ENCODE measurements at places on chromosomes 1 and 21.

- no peak for DNase-seq
Observed at GRCh38 chr1:58251430-58252073, 295.0 kb downstream of the OMA1 start.

DNA sequence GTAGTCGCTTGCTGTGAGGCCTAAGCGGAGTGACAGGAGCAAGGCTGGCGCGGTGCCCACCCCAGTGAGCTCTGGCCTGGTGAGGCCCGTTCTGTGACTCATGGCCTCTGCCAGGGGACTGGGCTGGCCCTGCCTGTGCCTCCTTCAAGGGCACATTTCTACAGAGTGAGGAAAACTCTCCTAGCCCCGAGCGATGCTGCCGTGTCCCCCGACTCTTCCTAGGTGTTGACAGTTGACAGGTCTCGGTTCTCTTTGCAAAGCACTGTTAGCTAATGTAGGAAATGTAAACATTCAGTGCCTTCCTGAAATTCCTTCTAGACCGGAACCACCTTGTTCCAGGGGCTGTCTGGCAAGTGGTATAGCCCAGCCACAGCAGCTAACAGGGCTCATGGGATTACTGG is 43.9 kb downstream of the ABCG1 start:
- peak; percentile 53 for DNase-seq

DNA sequence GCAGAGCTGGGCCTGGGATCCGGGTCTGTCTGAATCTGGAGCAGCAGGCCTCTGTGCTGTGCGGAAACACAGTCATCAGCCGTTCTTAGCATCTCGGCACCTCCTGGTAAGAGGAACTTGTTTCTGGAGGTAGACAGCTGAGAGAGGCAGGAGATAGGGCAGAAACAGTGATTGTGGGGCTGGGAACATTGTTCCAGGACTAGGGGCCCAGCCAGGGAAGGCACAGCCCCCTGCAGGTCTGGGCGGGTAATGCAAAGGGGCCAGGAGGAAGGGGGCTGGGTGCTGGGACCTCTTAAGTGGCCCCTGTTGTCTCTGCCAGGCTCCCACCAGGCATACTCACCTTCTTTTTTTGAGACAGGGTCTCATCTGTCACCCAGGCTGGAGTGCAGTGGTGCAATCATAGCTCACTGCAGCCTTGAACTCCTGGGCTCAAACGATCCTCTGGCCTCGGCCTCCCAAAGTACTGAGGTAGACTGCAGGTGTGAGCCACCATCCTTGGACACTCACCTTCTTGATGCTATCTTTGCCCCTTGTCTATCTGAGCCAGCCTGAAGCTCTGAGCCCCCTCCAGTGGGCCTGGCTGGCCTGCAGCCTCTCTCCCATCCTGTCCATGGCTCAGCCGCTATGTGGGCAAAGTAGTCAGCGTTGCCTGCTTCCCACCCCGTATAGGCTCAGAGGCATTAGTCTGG is 134.3 kb upstream of the ZBTB40 start:
- DNase-seq: peak; percentile 25

DNA sequence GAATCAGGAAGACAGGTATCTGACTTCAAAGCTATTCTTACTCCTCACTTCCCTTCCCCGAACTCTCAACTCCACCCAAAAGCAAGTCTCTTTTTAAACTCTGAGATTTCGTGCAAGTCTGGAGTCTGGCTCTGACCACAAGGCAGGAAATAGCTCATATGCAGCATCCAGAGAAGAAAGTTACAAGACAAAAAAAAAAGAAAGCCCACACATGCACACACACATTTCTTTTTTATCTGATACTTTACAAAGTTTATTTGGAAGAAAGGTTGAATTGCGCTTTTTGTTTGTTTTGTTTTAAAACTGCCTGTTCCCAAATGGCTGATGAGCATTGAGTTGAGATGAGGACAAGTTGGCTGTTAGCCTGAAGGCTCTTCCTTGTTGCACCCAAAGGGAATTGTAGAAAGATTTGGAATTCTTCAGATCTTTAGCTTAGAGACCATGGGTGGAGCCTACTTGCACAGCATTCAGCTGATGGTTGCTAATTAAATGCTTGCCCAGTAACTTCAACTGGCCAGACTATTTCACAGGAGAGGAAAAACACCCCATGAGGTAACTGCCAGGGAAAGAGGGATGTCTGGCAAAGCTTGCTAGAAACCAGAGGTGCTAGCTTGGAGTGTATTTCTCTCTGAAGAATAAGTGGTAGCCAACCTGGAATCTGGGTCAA is 490.3 kb downstream of the TTLL7 start:
- DNase-seq: peak; percentile 95

DNA sequence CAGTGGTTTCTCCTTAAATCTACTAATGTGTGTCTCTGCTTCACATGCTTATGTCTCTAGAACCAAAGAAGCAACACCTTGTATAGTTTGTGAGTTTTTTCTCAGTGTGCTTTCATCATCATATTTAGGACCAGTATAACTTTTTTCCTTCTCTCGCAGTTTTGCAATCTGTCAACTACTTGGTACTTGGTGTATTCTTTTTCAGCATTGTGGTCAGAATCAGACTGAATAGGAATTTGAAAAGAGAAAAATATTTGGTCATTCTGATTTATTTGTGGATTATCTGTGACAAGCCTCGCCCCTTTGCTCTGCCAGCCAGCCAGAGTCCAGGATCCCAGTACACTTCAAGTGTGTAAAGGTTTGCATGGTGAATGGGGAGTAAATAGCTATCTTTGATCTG is 122.3 kb downstream of the C1orf21 start:
- peak; percentile 19 for DNase-seq

GRCh38 chr1:206554701-206555472 is 47.6 kb downstream of the RASSF5 start:
- DNase-seq: no peak

- DNase-seq: no peak
Observed at GRCh38 chr1:230283678-230284077, 142.5 kb downstream of the PGBD5 start.

DNA sequence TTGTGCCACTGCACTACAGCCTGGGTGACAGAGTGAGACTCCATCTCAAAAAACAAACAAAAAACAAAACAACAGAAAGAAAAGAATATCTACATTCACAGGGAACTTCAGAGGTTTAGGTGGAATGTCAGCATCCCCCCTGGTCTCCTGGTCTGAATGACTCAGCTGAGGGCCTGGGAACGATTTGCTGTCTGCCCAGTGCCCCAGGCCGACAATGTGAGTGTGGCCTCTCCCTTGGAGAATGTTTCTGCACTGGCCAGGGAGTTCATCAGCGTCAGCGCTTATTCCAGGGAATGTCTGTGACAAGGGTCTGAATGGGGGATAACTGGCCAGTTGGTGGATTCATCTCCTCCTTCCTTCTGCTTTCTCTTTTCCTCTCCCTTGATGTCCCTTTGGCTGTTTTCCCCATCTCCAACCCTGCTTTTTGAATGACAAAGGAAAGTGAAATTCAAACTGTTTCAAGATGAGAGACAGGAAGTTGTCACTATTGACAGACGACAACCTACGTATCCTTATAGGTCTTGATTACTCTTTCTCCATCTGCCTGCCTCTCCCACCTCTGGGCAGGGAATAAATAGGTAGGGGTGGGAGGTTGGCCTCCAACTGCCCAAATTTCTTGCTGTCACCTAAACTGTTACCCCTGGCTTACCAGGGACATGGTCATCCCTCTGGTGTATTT is 213.1 kb downstream of the HHAT start:
- no peak for DNase-seq

- DNase-seq: no peak
Observed at GRCh38 chr1:229792012-229792975, 166.2 kb downstream of the URB2 start.

DNA sequence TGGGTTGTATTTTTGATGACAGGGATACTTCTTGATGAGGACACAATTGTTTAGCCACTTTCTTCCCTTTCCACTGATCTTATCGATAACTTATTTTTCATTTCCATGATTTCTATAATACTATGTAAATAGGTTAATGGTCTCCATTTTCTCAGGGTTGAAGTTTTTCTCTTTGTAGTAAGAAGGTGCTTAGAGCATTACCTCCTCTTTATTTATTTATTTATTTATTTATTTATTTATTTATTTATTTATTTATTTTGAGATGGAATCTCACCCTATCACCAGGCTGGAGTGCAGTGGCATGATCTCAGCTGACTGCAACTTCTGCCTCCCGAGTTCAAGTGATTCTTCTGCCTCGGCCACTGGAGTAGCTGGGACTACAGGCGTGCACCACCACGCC is 70.4 kb downstream of the UBE4B start:
- DNase-seq: no peak

- DNase-seq: peak; percentile 69
Observed at GRCh38 chr1:235675152-235675890, 25.7 kb upstream of the GNG4 start.

- DNase-seq: no peak
Observed at GRCh38 chr1:234532503-234532922, 53.5 kb upstream of the TARBP1 start.

GRCh38 chr21:31383770-31384169 is 39.7 kb upstream of the TIAM1 start:
- DNase-seq: no peak

GRCh38 chr1:39509360-39510009 is 18.0 kb downstream of the BMP8A start:
- DNase-seq: no peak

GRCh38 chr1:29525941-29526340 is 289.6 kb downstream of the PTPRU start:
- DNase-seq: no peak

GRCh38 chr1:98323906-98324358 is 337.6 kb upstream of the SNX7 start:
- peak; percentile 93 for DNase-seq

GRCh38 chr1:53644496-53644895 is 94.5 kb downstream of the GLIS1 start:
- no peak for DNase-seq

DNA sequence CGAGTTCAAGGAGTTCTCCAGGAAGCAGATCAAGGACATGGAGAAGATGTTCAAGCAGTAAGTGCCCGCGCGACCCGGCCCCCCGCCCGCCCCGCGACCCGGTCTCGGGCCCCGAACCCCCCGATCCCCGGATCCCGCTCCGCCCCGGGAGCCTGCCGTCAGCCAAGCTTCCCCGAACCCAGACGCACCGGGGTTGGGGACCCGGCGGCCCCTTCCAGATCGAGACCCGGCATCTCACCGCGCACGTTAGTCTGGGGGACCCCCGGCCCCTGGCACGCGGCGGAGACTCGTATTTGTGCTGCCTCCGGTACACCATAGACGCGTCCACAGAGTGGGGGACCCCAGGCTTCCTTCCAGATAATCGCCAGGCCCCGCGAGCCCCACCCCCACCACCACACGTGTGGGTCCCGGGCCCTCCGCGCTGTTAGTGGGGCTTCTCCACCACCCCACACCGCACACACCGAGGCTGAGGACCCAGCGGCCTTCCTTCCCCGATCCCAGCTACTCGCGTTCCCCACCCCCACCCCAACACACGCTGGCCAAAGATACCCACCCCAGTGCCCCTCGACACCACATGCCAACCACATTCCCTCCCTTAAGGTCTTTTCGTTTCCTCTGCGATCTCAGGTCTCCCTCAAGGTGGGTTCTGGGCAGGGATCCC is 665 bp downstream of the EFHD2 start:
- no peak for DNase-seq

Data from mesenchymal stem cell (in vitro differentiated cells and primary cell).